ENCODE measurements at places on chromosomes 11 and 22.

DNA sequence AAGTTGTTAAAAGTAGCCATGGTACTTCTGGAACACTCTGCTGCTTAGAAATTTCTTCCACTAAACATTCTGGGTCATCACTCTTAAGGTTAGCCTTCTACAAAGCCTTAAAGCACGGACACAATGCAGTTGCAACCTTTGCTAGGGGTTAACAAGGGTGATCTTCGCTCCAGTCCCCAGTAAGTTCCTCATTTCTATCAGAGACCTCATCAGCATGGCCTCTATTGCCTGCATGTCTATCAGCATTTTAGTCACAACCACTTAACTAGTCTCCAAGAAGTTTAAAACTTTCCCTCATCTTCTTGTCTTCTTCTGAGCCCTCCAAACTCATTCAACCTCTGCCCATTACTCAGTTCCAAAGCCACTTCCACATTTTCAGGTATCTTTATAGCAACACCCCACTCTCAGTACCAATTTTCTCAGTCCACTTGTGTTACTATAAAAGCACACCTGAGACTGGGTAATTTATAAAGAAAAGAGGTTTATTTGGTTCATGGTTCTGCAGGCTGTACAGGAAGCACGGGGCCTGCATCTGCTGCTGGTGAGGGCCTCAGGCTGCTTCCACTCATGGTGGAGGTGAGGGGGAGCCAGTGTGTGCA lies 48.7 kb upstream of the TH start:
- no peak for DNase-seq

GRCh38 chr22:43011079-43011478 lies 3.9 kb downstream of the PACSIN2 start:
- DNase-seq = no peak

DNA sequence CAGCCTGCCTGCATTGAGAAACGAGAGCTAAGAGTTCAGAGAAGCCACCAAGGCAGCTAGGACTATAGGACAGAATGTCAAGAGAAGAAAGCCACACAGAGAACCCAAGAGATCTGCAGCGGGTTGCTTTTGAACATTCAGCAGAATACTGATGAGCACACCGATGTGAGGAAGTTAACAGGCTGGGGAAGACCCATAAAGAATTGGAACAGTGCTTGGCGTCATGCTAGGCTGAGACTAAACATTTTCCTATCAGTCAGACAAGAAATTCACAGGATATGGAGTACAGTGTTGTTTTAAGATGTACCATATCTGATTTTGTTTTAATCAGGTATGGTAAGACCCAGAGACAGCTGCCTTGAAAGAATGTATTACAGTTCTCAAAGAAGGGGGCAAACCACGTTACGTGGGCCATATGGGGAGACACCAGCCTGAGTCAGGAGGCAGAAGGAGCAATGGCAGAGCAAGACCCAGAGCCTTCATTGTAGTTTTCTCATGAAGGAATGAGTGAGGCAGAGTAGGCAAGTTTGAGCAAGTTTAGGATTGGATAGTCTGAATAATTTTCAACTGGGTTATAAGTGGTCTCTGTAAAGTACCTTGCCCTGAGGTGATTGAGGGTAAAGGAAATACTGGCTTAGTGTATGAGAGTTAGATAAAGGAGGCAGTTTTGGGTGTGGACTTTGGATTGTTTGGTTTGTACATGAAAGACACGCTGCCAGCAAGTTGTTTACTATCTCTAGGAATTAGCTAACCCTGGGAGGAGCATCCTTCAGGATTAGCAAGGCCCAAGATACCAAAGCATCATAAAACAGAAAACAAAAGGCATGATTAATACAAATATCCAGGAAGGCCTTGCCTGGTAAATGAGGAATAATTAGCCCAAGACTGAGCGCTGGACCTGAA lies 14.3 kb downstream of the LRRC75B start:
- DNase-seq = no peak

GRCh38 chr11:69840371-69841169 lies 21.4 kb upstream of the FGF3 start:
- no peak for DNase-seq

DNA sequence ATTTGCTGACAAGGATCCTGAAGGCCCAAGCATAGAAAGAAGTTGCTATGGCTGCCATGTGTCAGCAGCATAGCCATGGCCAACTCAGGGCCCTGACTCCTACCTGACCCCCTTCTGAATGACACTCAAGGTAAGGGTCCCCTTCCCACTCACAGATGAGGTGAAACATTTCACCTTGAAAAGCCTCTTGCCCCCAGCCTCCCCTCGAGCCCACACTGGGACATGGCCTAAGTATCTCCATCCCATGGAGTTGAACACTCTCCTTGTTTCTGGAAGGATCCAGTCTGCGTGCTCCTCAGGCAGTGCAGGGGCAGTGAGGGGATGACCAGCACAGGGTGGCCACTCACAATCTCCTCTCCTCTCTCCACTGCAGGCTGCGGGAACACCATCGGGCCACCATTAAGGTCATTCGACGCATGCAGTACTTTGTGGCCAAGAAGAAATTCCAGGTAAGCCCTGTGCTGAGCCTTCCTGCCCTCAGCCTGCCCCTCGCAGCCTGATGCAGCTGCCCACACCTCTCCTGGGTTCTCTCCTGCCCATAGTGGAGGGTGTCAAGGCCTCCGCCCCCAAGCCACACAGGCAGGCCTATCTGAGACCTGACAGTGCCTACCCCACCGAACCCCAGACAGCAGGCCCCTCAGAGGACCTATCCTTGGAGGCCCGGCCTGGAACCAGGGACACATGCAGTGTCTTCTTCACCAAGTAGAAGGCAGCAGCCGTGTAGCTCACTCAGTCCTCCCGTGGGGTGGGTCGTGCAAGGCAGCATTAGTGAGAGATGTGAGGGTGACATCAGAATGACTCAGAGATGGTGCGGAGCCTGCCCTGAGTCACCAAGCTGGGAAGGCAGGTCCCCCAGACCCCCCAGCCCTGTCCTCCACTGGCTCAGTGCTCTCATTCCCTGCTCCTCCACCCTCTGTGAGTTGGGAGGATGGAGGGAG lies 68.9 kb upstream of the KCNQ1OT1 start:
- DNase-seq = no peak

- DNase-seq = no peak
These were observed 121.5 kb downstream of the ST3GAL4 start for GRCh38 chr11:126476977-126477376.

- no peak for DNase-seq
These were observed 393.6 kb downstream of the KCNA4 start for GRCh38 chr11:29623144-29623722.

GRCh38 chr11:2671748-2672147 lies 28.0 kb downstream of the KCNQ1OT1 start:
- DNase-seq = no peak

GRCh38 chr11:96105197-96105895 lies 181.4 kb upstream of the MTMR2 start:
- DNase-seq = no peak

GRCh38 chr11:67504005-67504949 lies 886 bp downstream of the PITPNM1 start:
- DNase-seq = no peak

GRCh38 chr11:19441752-19442553 lies 201.2 kb upstream of the E2F8 start:
- DNase-seq = no peak

DNA sequence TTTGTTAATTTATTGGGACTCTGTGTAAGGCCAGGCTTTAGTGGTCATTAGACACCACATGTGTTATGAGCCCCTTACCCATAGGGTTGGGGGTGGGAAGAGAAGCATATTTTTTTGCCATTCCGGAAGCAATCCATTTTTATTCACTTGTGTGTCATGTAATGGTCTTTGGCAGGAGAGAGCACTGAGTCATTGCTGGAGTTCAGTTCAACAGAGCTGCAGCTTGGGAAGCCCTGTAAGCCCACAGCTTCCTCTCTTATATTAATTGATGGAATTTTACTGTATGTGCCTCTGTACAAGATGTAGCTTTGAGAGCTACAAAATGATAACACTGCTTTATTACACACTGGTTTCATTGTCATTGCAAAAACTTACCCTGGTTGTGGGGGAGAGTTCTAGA lies 177.3 kb upstream of the SORL1-AS1 start:
- DNase-seq = no peak

DNA sequence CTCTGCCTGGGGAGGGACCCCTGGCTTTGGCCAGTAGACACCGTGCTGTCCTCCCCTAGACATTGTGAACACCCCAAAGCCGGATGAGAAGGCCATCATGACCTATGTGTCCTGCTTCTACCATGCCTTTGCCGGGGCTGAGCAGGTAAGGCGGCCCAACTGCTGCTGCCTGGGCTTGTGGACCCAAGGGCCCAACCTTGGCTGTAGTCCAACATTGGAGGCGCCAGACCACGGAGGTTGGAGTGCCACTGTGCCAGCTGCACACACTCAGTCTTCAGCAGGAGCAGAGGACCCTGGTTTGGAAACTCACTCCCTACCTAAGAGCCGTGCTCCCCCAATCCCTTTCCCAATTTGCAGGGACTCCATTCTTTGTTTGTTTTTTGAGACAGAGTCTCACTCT lies 9.4 kb downstream of the ACTN3 start:
- DNase-seq = no peak

- no peak for DNase-seq
These were observed 661.3 kb upstream of the B3GAT1 start for GRCh38 chr11:135073381-135073780.

GRCh38 chr11:12070446-12071267 lies 39.7 kb upstream of the MICAL2 start:
- no peak for DNase-seq

- DNase-seq = no peak
These were observed 24.1 kb upstream of the CELSR1 start for GRCh38 chr22:46561435-46561905.

DNA sequence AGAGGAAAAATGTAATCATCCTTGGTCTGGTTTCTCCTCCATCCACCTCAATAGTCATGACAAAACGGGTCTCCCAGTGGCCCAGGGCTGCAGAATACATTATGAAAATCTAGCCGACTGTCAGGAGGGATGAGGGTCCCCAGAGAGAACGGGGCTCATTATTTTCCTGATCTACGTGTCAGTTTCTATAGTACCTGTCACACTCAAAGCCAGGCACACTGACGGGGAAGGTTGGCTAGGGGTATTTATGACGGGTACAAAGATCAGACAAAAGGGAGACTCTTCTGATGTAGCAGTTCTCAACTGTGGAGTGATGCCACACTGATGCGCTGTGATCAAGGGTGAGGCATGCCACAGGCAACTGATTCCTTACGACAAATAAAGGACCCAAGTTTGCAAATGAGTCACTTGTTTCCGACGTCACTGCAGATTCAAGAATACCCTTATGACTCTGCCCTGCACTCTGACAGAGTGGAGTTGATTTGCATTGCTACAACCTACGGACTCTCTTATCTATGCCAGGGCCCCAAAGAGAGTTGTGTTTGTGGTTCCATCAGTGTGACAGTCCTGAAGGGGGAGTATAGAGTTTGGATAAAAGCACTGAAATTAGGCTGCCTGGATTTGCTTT lies 188.2 kb upstream of the TBCEL start:
- DNase-seq = no peak

- DNase-seq = no peak
These were observed 2.9 kb downstream of the IL18 start for GRCh38 chr11:112161012-112161411.

- DNase-seq = no peak
These were observed 3.1 kb upstream of the ADORA2A start for GRCh38 chr22:24424001-24424900.
